ENCODE measurements at places on chromosomes 2 and 18.

DNA sequence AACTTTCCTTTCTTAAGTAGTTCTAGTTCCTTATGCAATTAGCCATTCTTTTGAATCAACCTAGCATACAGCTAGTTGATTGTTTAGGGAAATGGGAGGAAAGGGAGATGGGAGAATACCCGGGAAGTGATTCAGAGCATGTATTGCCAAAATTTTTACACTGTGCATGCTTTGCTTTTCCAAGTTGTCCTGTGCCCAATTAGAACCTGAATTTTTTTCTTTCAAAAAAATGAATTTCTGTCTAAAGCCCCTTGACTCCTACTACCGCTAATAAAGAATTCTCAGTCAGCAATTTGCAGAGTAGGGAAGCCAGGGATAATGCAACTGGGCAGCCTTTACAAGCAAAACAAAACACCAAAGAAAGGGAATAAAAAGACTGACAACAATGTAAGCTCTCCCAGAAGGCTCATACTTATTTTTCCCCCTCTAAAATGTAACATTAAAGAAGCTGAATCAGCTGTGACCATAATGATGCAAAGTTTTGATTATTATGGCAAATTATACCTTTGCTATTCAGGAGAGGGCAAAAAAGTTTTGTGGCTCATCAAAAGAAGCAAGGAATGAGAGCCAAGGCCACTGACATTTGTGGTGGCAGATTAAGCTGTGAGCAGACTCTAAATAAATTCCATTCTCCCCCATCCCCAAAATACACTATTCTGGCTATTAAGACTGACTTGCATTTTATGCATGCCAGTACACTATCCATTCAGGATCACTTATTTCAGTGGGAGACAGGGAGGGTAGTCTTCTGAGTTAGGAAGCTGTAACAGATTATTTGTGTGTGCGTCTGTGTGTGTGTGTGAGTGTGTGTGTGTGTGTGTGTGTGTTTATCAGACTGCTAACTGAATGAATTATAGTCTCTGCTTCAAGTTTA lies 174.3 kb downstream of the ERBB4 start:
- DNase-seq, result no peak

GRCh38 chr2:137921105-137921880 lies 43.0 kb upstream of the HNMT start:
- DNase-seq, result no peak

- no peak for DNase-seq
These were observed 34.9 kb downstream of the EN1 start for GRCh38 chr2:118812552-118812951.

DNA sequence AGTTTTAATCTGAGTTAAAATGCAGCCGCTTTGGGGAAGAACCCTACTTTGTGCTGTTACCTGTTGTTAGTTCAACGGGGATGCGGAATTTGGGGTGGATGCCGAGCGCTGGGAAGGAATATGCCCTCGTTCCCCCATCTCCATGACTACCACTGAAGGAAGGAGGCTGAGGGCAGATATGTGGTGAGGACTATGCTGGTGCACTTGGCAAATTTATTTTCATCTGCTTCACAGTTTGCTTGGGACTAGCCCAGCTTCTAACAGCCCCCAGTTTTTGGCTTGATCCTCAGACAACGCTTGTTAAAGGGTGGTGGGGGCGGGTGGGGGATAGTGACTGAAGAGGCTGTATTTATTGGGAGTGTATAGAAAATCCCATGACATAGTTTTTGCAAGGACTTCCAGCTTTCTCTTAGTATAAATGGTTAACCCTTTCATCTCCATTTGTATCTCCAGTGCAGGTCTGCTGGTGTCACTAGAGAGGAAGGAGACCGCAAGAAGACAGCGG lies 100.8 kb downstream of the COLEC12 start:
- no peak for DNase-seq

- no peak for DNase-seq
These were observed 65.9 kb upstream of the WIPF1 start for GRCh38 chr2:174663550-174663949.

- DNase-seq, result no peak
These were observed 12.3 kb upstream of the PTMA start for GRCh38 chr2:231696004-231696367.

- DNase-seq, result no peak
These were observed 99.2 kb downstream of the RAPGEF4 start for GRCh38 chr2:172834881-172835280.

DNA sequence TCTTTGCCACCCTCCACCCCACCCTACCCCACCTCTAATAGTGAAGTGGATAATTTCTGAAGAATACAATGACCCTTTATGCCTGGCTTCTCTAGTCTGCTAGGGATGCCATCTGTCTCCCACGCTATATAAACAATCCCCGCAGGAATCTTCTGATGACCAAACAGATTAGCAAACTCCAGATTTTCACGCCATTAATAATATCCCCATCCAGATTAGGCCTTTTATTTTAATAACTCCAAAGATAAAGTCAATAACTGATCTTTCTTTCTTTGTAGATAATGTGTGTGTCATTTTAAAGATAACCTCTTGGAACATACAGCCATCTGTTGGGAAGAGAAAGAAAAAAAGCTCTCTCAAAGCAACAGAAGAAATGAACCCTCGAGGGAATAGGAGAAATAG lies 47.9 kb upstream of the CCDC150 start:
- no peak for DNase-seq

DNA sequence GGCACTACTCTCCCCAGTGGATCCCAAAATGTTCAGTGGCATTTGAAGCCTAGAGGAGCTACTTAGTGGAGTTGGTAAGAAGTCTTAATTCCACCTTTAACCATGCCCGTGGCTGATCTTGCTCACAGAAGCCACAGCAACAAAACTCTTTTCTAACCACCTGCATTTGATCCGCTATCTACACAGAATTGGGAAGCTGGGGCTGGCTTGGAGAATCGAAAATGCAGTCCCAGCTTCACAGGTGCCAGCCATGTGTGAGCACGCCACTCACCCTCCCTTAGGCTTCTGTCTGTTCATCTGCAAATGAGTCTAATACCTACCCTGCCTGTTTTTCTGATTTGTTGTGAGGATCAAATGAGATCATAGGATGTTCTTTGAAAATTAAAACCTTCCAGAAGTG lies 182.6 kb downstream of the BCL11A start:
- DNase-seq, result no peak

- DNase-seq, result no peak
These were observed at the start of gene CROCC2 for GRCh38 chr2:240906141-240906910. Gene CROCC2, plus strand, starts transcription at chr2:240906336. Its CDS starts 178 bp downstream, at chr2:240906514.

- no peak for DNase-seq
These were observed 7.4 kb downstream of the BOD1L2 start for GRCh38 chr18:57154191-57154830.
